NCI-H187 treated with DMSO at 0.1 percent for 48 hours (cell line): ENCODE measurements at places on chromosomes 7 and 10.

DNA sequence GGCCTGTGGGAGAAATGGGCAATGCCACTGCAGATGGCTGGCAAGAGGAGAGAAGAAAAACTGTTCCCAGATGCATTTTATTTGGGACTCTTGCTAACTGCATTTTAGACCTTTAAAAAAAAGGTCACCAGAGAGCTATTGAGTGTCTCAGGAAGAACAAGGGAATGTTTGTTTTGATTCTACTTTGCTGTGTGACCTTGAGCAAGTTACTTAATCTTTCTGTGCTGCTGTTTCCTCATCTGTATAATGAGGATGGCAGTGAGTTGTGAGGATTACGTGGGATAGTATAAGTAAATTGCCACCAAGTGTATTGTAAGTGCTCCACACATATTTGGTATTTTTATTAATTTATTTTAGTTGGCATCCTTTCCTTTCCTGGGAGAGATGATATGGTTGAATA, 142.0 kb upstream of the AGK start:
- no peak for DNase-seq

- no peak for DNase-seq
Measured at GRCh38 chr7:64574540-64575099, 11.7 kb upstream of the ZNF680 start.

- DNase-seq, result no peak
Measured at GRCh38 chr10:22314852-22315251, 1.3 kb upstream of the COMMD3 start.

DNA sequence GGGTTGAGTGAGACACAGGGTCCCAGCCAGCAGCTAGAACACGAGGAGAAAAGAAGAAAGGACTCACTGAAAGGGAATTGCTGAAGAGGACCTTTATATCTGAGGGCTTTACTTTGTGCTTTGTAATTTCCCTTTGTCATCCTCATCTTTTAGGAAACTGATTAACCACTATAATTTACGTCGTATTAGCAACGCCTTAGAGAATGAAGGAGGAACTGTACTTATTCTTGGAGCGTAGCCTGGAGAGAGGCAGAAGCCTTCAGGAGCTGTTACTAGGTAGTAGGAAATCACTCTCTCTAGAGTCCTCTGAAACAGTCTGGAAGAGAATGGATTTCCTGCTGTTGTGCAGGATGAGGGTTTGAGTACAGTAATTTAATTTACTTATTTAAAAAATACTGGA, 101.0 kb upstream of the STEAP1B start:
- DNase-seq, result no peak

- no peak for DNase-seq
Measured at GRCh38 chr10:43137717-43138020, 576 bp upstream of the CSGALNACT2 start.

DNA sequence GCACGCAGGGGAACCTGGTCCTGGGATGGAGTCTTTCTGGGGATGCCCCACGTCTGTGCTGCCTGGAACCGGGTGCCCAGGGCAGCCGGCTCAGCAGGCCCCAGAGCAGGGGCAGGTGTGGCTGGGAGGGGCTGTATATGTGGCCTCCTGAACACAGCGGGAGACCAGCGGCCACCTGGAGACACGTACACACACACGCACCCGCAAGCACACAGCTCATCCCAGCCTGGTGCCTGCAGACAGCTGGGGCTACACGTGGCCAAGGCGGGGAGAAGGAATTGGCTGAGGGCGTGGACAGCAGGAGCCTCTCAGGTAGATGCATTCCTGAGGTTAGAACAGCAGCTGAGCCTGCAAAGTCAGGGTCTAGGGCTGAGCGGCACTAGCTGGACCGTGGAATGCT, 14.0 kb downstream of the ADAM8 start:
- peak; percentile 37 for DNase-seq

DNA sequence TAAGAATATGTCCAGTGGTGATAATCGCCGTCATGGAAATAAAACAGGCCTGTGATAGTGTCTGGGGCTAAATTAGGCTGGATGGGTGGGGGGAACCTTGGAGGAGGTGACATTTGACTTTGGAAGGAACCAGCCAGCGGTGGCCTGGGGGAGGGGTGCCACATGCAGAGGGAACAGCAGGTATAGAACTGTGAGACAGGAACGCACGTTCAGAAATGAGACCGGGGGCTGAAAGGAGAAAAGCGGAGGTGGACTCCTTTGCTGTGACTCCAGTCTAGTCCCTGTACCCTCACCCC, 2.6 kb upstream of the CYP26A1 start:
- no peak for DNase-seq

GRCh38 chr7:48084727-48085432, 4.2 kb upstream of the UPP1 start:
- no peak for DNase-seq

- no peak for DNase-seq
Measured at GRCh38 chr10:121450247-121450646, 148.0 kb downstream of the FGFR2 start.

- DNase-seq, result no peak
Measured at GRCh38 chr10:129156406-129156805, 310.6 kb upstream of the MGMT start.

GRCh38 chr10:77553966-77554365, 83.6 kb downstream of the KCNMA1 start:
- no peak for DNase-seq

DNA sequence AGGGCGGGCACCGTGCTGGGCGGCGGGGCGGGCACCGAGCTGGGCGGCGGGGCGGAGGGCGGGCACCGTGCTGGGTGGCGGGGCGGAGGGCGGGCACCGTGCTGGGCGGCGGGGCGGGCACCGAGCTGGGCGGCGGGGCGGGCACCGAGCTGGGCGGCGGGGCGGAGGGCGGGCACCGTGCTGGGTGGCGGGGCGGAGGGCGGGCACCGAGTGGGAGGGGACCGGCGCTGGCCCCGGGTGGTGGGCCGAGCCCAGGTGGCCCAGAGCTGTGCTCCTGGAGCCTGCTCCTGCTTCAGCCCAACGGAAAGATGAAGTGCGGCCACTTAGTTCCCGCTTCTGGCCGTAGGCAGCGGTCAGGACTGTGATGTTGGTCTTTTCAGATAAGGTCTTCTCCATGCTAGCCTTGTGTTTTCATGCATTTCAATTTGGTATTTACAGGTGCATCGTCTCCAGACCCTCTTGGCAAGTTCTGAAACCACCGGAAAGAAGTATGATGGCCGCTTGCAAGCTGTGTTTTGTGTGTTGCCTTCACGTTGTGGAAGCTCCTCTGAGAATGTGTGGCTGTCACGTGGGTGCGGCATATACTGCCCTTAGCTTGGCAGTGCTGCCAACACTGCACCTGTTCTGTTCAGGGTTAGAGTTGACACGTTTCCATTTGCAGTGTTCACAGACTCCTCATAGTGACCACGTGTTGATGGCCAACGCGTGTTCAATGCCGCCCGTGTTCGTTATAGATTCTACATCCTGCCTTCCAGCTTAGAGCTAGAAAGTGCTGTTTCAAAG, 25.2 kb downstream of the IQCE start:
- no peak for DNase-seq

GRCh38 chr10:70122742-70123141, 9.9 kb downstream of the AIFM2 start:
- no peak for DNase-seq

- no peak for DNase-seq
Measured at GRCh38 chr10:21526860-21527597, 1.5 kb upstream of the SKIDA1 start.

DNA sequence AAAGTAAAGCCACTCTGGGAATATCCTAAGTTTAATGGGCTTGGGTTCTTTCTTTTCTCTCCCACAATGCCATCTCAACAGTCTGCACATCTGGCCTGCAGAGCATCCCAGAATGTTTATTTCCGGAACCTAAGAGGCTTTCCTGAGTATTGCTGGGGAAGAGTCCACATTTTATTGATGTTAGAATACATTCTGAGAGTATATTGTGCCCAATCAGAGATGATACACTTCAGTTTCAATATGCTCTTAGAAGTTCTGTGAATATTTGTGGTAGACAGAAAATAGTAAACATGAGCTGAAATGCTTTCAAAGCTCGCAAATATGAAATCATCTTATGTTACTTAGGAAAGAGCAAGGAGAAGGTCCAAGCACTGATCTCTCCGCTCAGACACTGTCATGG, 200.6 kb downstream of the TWIST1 start:
- no peak for DNase-seq

- no peak for DNase-seq
Measured at GRCh38 chr10:110356628-110357245, 52.0 kb upstream of the SMNDC1 start.

- no peak for DNase-seq
Measured at GRCh38 chr10:8659982-8660381, 605.5 kb downstream of the GATA3 start.

DNA sequence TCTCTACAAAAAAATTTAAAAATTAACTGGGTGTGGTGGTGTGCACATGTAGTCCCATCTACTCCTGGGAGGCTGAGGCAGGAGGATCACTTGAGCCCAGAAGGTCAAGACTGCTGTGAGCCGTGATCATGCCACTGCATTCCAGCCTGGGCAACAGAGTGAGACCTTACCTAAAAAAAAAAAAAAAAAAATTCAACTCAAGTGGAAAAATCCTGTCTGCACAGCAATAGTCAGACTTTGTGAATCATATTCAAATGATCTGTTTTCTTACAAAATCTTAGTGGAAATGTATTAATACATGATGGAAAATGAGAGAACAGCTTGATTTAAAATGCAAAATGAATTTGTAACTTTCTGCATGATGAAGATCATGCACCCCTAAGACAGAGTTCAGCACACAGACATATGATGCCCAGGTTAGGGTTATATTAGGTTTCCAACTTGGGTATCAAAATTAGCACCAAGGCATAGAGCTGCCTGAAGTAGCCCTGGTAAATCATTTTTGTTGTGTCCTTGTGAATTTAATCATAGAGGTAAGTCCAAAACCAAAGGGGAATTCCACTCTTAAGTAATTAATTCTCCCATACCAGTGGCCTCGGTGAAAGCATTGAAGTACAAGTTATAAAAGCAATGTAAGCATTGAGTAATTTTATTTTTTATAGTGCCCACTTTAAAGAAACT, 93.8 kb downstream of the ADD3 start:
- DNase-seq, result no peak

GRCh38 chr10:78706726-78707540, 361.8 kb upstream of the ZMIZ1 start:
- no peak for DNase-seq

GRCh38 chr7:54955296-54955695, 63.5 kb upstream of the EGFR start:
- no peak for DNase-seq

DNA sequence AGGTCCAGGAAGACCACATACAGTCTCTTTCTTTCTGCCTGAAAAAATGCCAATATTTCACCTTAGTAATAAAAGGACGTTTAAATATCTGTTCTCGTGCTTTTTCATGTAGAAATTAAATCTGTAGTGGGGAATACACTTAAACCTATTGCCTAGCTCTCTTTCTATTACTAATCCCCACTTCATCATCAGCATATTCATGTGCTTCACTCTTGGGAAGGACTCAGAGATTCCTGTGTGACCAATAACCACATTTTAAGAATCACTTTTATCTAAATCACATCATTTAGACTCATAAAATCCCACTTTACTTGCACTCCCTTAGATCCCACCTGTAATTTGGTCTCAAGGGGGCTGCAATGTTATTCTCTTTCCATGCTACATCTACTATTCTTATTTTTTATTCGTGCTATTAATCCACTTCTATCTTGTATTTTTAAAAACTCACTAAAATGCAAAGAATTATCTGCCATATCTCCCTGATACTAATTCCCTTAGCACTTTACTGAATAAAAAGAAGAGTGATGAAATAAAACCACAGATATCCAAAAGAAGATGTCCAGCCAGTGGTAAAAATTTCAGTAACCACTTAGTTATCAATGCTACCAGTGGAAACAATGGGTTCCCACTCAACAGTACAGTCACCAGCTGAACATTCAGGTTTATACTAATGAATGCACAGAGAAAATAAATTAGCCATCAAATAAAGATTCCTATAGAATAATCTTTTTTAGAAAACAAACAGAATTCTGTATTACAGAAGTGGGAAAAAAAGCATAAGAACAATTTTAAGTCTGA, 102.1 kb downstream of the PPP1R17 start:
- DNase-seq, result no peak

DNA sequence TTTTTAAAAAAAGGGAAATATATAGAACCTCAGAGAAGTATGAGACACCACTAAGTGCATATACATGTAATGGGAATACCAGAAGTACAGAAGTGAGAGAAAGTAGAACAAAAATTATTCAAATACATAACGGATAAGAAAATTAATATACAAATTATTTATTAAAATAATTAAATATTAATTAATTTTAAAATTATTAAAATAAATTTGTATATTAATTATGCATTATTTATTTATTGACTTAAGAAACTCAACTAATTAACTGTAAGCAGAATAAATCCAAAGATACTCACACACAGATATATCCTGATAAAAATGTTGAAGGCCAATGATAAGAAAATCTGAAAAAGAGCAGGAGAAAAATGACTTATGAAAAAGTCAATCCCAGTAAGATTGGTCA, 1333.5 kb upstream of the CELF2 start:
- no peak for DNase-seq

- DNase-seq, result no peak
Measured at GRCh38 chr7:71776726-71777125, 635.4 kb downstream of the CALN1 start.

DNA sequence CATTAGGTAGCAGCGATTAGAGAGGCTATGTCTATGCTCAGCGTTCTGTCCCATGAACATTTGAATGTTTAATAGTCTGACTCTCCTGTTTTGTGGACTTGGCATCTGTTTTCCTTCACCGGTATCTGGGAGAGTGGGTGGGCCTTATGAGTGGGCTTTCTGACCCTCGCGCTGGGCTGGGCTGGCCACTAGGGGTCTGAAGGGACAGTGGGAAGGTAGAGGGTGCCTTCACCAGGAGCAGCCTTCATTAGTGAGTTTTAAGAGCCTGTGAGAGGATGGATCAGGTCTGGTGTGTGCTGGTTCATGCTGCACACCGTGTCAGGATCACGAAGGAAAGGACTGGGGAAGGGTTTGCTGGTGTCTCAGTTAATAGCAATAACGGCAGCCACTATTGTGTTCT, 33.4 kb downstream of the DCLRE1A start:
- DNase-seq, result no peak

GRCh38 chr10:2556883-2557282, 510.5 kb upstream of the PFKP start:
- DNase-seq, result no peak

- DNase-seq, result no peak
Measured at GRCh38 chr10:99393036-99393435, 37.4 kb downstream of the GOT1 start.

- DNase-seq, result no peak
Measured at GRCh38 chr7:130231792-130232191, 24.1 kb downstream of the SSMEM1 start.

GRCh38 chr10:49742683-49743463, 19.2 kb downstream of the OGDHL start:
- DNase-seq, result no peak

GRCh38 chr7:132977234-132977633, 104.7 kb downstream of the CHCHD3 start:
- no peak for DNase-seq

- DNase-seq, result no peak
Measured at GRCh38 chr7:136957391-136957790, 88.9 kb downstream of the CHRM2 start.

DNA sequence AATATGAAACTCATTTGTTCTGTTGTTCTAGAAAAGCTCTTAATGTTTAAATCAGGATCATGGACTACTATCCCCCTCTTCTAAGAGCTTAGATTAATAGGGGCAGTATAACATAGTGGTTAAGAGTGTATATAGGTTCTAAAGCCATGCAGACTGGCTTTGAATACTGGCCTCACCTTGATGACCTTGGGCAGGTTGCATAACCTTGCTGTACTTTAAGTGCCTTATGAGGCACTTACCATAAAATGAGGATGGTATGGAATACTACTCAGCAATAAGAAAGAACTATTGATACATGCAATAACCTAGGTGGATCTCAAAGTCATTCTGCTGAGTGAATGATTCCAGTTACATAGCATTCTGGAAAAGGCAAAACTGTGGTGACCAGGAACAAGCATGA, 53.6 kb downstream of the GBF1 start:
- DNase-seq, result no peak
